ENCODE measurements at places on chromosomes 12 and 14.

DNA sequence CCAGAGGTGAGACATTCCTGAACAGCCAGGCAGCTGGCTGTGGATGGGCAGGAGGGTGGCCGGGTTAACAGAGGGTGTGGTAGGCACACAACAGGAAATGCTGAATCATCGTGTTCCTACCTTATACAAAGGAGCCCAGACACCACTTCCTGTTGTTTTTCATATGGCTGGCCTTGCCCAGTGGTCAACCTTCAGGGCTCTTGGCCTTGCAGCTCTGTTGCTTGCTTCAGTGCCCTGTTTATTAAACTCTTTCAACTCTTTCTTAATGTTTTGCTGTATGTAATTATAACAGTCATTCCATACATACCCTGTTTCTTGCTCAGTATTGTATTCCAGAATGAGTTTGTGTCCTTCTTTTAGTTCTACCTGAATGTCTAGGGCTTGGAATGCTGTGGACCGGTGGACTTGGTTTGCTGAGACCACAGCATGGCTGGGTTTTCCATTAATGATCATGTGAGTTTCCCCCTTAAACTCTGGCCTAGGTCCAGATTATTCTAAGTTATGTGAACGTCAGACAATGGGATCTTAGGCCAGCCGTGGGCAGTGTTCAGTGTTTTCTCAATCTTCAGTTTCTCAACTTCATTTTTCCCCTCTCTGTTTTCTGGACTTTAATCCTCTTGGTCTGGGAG, 11.9 kb downstream of the CFAP54 start:
- no peak for DNase-seq

DNA sequence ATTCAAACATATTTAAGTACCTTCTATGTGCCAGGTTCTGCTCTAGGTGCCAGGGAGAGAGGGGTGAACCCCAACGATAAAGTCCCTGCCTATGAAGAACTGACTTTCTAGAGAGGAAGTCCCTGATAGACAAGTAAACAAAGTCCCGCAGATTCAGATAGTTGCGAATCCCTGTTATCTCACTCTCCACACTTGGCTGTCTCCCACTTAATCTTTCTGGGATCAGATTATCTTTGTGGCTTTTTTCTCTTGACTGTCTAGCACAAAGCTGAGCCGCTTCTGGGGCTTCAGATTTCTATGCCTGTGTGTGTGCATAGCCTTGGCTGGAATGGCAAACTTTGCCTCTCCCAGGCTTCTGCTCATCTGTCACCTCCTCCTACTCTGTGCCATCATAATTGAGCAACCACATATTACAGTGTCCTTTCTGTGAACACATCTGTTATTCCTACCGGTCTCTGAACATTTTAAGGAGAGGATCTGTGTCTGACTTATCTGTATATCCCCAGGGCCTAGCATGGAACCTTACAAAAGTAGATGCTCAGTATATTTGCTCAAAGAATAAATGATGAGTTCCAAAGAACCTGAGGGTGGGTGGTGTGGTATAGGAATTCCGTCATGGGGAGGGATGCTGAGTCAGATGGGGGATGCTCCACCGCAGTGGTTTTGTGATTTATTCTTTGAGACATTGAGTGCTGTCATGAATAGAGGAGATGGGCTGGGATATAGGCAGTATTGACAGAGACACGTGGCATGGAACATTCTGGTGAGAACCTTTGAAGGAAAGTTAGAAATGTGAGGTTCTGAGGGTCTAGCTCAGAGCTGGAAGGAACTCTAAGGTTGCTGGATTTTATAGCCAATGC, 28.5 kb downstream of the RGS6 start:
- no peak for DNase-seq

DNA sequence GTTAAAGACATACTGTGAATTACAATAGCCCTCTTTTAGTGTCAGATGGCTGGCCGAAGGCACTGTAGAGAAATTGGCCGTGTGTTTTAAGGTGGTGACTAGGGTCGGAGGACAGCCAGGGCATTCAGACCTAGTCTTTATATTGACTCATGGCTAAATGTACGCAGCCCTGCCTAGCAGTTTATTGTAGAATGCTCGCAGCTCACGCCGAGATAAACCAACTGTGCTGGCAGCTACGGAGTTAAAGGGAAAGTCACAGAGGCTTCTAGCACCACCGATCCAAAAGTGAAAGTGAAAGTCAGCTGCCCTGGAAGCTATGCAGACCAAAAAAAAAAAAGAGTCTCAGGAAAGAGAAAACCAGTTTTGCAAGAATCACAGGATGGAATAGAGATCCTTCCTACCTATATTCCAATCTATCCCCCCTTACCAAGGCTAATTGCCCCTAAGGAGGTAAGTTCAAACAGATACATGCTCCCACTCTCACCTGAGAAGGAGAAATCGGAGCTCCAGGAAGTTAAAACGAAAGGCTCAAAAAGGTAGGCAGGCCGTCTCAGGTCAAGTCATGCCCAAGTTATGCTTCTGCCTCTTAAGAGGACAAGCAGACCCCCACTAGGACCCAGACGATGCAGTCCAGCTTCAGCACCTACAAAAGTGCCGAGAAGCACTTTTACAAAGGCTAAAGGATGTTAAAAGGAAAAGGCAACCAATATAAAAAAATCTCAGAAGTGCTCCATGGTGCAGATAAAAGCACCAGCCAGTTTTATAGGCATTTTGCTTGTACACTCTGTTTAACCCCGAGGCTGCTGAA, 24.8 kb downstream of the KLRK1 start:
- DNase-seq: no peak

DNA sequence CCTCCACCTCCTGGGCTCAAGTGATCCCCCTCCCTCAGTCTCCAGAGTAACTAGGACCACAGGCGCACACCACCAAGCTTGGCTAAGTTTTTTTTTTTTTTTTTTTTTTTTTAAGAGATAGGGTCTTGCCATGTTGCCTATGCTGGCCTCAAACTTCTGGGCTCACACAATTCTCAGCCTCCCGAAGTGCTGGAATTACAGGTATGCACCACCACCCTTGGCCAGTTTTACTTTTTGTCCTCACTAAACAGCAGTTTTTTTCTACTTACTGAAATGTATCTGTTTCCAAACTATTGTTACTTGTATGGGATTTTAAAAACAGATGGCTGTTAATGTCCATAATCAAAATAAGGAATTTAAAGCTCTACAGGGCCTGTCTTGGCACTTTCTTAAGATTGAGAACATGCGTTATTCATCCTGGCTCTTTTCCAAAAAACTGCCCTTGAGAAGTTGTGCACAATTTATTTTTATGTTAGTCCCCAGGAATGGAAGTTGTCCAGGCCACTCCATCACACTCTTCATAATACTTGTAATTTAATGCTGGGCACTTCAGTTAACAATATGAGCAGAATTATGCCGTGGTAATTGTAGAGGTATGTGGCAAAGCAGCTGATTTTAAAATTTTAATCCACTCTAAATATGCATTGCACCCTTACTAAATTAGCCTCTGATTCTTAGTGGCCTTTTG, 51.9 kb upstream of the REP15 start:
- no peak for DNase-seq

- DNase-seq: no peak
Measured at GRCh38 chr12:6632026-6632983, 3.5 kb downstream of the LPAR5 start.
